Osteoblast (primary cell): ENCODE measurements at places on chromosomes 6 and 20.

GRCh38 chr6:18707714-18708439 lies 320.7 kb downstream of the RNF144B start:
- no peaks in the 10 kb centered on the region for H3K36me3 ChIP-seq
- no peak for DNase-seq
- H3K4me1 ChIP-seq = no peaks in the 10 kb centered on the region
- no peaks in the 10 kb centered on the region for H3K27me3 ChIP-seq
- H3K4me3 ChIP-seq = no peak overlapping the region
- H3K27ac ChIP-seq = no peak overlapping the region

DNA sequence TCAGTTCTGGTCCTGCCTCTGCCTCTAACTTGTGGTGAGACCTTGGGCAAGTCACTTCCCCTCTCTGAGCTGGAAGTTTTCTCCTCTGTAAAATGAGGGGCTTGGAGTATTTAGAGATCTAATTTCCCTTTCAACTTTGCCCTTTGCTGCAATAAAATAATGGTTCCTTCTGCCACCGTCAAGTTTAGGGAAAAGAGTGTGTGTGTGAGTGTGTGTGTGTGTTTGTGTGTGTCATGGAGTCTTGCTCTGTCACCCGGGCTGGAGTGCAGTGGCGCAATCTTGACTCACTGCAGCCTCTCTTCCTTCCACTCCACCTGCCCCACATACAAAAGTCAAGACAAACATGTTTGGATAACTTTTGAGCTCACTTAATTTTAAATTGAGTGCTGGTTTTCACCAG lies 39.2 kb upstream of the PIM1 start:
- H3K27me3 ChIP-seq = no peaks in the 10 kb centered on the region
- DNase-seq = no peak
- peaks cover 47% of the 10 kb centered on the region for H3K4me1 ChIP-seq
- H3K27ac ChIP-seq = no peak overlapping the region

DNA sequence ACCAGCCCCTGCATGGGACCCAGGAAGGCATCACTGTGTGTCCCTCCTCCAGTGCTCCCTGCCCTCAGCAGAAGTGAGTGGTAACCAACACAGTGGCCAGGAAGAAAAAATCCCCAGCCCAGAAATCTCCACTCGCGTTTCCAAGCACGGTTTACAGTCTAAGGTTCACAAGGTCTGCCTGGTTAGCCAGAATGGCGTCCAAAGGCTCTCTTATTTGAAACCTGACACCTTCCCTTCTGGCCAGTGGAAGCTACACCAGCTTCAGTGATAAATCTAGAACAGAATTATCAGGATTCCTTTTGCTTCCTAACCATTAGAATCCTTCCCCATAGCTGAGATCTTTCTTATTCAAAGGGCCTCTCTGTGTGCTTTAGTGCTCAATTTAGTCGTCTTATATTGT lies 9.2 kb downstream of the LY86 start:
- no peaks in the 10 kb centered on the region for H3K36me3 ChIP-seq
- no peak overlapping the region for H3K27ac ChIP-seq
- H3K4me1 ChIP-seq = no peaks in the 10 kb centered on the region
- no peak overlapping the region for H3K4me3 ChIP-seq
- DNase-seq = no peak

DNA sequence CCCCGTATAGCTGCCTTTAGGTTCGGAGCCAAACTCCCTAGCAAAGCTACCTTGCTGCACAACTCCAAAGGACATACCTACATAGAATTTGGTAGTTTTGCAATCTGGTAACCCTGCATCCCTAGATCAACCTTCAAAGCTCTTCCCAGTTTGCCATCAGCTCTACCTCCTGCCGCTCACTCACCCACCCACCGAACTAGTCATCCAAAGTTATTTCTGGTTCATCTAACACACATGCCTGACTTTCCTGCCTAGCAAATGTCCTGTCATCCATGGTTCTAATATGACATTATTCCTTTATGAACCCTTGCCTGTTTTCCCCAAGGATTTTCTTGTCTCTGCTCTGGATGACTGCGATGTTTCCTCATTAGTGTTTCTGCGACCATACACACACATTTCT lies 21.6 kb downstream of the SPAG4 start:
- no peak overlapping the region for H3K27ac ChIP-seq
- peaks cover 8% of the 10 kb centered on the region for H3K4me1 ChIP-seq
- DNase-seq = no peak
- H3K27me3 ChIP-seq = no peaks in the 10 kb centered on the region
- H3K36me3 ChIP-seq = peaks cover 3% of the 10 kb centered on the region
- H3K4me3 ChIP-seq = no peak overlapping the region

- H3K27me3 ChIP-seq = no peaks in the 10 kb centered on the region
- no peaks in the 10 kb centered on the region for H3K36me3 ChIP-seq
- no peak for DNase-seq
These were observed 108.4 kb downstream of the ARID1B start for GRCh38 chr6:156885562-156885961.

DNA sequence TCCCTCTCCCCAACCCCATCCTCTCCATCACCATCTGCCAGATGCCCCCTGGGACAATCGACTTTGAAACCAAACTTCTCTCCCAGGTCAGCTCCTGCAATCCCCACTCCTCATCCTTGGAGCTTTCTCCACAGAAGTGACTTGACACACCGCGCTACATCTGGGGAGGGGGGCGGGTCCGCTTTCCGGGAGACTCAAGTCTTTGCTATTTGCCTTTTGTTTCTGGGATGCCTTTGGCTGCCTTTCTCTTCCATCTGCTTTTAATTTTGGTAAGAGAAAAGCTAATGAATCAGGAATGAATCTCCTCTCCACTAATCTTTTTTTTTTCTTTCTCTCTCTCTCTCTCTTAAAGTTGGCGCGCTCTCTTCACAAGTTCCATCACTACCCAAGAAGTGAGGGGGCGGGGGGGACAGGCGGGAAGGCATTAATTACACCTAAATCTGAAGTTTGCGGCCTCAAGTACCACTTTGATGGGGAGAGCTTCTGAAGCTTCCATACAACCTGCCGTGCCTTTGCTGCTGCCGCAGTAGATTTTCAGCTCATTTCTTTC lies 664 bp upstream of the TPBG start:
- H3K4me3 ChIP-seq = peak overlapping the region; percentile 78
- H3K27ac ChIP-seq = peak overlapping the region; percentile 96
- no peaks in the 10 kb centered on the region for H3K27me3 ChIP-seq
- H3K36me3 ChIP-seq = peaks cover 18% of the 10 kb centered on the region
- peaks cover 20% of the 10 kb centered on the region for H3K4me1 ChIP-seq

GRCh38 chr6:117165911-117166499 lies 99.4 kb upstream of the VGLL2 start:
- no peaks in the 10 kb centered on the region for H3K4me1 ChIP-seq
- no peak overlapping the region for H3K4me3 ChIP-seq
- H3K27ac ChIP-seq = no peak overlapping the region
- no peaks in the 10 kb centered on the region for H3K27me3 ChIP-seq
- H3K36me3 ChIP-seq = no peaks in the 10 kb centered on the region

- no peak for DNase-seq
- no peaks in the 10 kb centered on the region for H3K36me3 ChIP-seq
- no peak overlapping the region for H3K4me3 ChIP-seq
These were observed 73.0 kb downstream of the PERP start for GRCh38 chr6:138034229-138034628.

DNA sequence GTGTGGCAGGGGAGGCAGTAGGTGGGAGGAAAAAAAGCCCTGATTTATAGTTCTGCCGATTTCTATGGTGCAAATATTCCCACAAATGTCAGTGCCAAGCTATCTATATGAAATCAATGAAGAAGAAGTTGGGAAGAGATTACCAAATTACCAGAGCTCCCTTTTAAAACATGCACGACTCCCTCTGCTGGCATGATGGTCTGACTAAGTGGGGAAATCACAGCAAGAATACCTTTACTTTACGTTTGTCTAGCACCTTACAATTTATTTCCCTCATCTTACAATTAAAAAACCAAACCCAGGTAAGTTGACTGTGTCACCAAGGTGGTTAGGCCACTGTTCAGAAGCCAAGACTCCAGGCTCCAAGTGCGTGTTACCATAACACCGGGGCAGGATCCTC lies 55.6 kb downstream of the AGPAT4 start:
- no peak for DNase-seq
- no peaks in the 10 kb centered on the region for H3K36me3 ChIP-seq
- H3K27me3 ChIP-seq = no peaks in the 10 kb centered on the region

DNA sequence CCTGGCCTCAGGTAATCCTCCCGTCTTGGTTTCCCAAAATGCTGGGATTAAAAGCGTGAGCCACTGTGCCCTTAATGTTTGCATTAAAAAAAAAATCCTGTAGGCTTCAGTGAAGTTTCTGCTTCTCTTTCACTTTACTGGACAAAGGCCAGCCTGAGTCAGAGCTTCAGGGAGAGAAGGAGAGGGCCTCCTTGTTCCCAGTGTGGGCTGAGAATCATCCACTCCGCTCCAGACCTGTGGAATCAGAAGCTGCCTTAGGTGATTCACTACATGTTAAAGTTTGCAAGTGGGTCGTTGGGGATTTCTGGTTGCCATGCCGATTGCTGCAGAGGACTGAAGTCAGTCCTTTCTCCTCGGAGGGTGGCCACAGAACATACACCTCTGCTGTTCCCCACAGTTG lies 113.3 kb upstream of the EEF1E1 start:
- H3K4me3 ChIP-seq = no peak overlapping the region
- peak; percentile 82 for DNase-seq
- H3K4me1 ChIP-seq = peaks cover 19% of the 10 kb centered on the region

DNA sequence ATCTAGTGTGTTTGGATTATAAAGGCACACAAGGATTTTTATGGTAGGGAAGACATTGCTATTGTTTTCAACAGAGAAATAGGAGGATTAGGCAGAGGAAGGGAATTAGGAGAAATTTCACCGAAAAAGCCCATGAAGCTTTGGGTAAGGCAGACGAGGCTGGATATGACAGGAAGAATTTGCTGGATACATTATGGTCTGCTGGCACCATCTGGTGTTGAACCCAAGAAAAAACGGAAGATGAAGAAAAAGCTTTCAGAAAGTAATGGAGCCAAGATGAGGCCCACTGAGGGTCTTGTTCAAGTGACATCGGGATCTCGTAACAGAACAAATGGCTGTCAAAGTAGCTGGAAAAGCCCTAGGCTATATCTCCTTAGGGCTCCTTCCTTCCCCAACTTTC lies 56.5 kb downstream of the OR2J2 start:
- DNase-seq = no peak
- H3K4me1 ChIP-seq = no peaks in the 10 kb centered on the region
- no peak overlapping the region for H3K27ac ChIP-seq
- no peak overlapping the region for H3K4me3 ChIP-seq
- H3K36me3 ChIP-seq = no peaks in the 10 kb centered on the region

- peak overlapping the region; percentile 96 for H3K27ac ChIP-seq
- peaks cover 21% of the 10 kb centered on the region for H3K4me1 ChIP-seq
- DNase-seq = peak; percentile 88
These were observed 76.4 kb upstream of the RNF24 start for GRCh38 chr20:4091490-4092479.

GRCh38 chr6:151112130-151112529 lies 127.6 kb upstream of the AKAP12 start:
- H3K4me1 ChIP-seq = no peaks in the 10 kb centered on the region
- no peak overlapping the region for H3K27ac ChIP-seq
- no peaks in the 10 kb centered on the region for H3K36me3 ChIP-seq
- no peak for DNase-seq
- no peaks in the 10 kb centered on the region for H3K27me3 ChIP-seq
- no peak overlapping the region for H3K4me3 ChIP-seq

GRCh38 chr6:31467151-31467550 lies 30.8 kb upstream of the MICB start:
- H3K36me3 ChIP-seq = no peaks in the 10 kb centered on the region
- peaks cover 12% of the 10 kb centered on the region for H3K4me1 ChIP-seq
- H3K4me3 ChIP-seq = no peak overlapping the region
- peaks cover 6% of the 10 kb centered on the region for H3K27me3 ChIP-seq

- peaks cover 4% of the 10 kb centered on the region for H3K27me3 ChIP-seq
- no peak overlapping the region for H3K4me3 ChIP-seq
- no peak for DNase-seq
- no peaks in the 10 kb centered on the region for H3K36me3 ChIP-seq
- no peak overlapping the region for H3K27ac ChIP-seq
- H3K4me1 ChIP-seq = no peaks in the 10 kb centered on the region
These were observed 11.3 kb upstream of the SRSF6 start for GRCh38 chr20:43446361-43446879.

GRCh38 chr6:34630040-34630439 lies 66.5 kb downstream of the ILRUN start:
- peak overlapping the region; percentile 76 for H3K27ac ChIP-seq
- peak; percentile 78 for DNase-seq
- H3K36me3 ChIP-seq = no peaks in the 10 kb centered on the region
- H3K27me3 ChIP-seq = no peaks in the 10 kb centered on the region

- no peaks in the 10 kb centered on the region for H3K4me1 ChIP-seq
- no peak for DNase-seq
- H3K27ac ChIP-seq = no peak overlapping the region
- no peaks in the 10 kb centered on the region for H3K36me3 ChIP-seq
- H3K4me3 ChIP-seq = no peak overlapping the region
- H3K27me3 ChIP-seq = no peaks in the 10 kb centered on the region
These were observed 382.0 kb downstream of the CDH26 start for GRCh38 chr20:60340232-60340631.

DNA sequence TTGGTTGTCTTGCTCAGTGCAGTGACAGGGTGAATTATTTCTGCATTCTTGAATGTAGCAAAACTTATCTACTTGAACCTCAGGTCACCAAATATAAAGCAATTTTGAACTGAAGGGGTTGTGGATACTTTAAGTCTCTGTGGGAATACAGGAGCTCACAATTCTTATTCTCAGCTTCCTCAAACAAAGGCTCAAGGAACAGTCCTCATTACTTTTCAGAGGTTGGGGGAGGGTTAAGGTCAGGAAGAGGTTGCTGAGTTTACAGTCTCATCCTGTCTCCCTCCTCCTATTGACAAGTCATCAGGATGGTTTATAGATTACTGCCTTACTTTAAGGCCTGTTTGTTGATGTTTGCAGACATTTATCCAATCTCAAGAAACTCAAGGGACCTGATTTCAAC lies 143.6 kb upstream of the SPACA1 start:
- H3K27ac ChIP-seq = no peak overlapping the region
- no peak overlapping the region for H3K4me3 ChIP-seq
- peaks cover 16% of the 10 kb centered on the region for H3K27me3 ChIP-seq
- H3K4me1 ChIP-seq = peaks cover 37% of the 10 kb centered on the region
- no peak for DNase-seq

- no peaks in the 10 kb centered on the region for H3K36me3 ChIP-seq
- no peak overlapping the region for H3K27ac ChIP-seq
- peaks cover 10% of the 10 kb centered on the region for H3K27me3 ChIP-seq
- no peak for DNase-seq
These were observed 13.4 kb upstream of the MRGBP start for GRCh38 chr20:62782893-62783278.

DNA sequence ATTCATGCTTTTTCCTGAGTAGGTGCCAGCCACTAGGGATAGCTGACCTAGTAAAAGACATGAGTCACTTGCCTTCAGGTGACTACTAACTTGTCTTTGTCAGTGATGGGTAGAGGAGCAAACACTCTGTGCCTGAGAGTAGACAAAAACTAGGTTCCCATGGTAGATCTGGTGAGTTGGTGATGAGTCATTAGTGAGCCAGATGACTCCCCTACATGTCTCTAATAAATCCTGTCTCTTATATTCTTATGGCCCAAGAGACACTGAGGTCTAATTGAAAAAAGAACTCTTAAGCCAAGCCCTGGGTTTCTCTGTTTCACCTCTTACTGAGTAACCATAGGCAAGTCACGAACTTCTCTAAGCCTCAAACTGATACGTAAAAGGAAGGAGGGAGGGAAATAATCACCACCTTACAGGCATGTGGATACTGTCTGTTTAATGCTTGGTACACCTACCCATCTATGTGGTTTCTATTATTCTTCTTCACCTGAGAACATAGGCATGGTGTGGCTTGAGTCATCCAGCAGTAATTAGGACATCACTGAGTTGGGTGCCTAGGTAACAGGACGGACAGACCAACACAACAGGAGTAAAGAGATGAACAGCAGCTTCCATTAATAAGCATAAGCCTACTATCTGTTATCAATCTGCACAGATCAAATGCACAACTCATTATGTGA lies 20.3 kb downstream of the TTPAL start:
- peaks cover 66% of the 10 kb centered on the region for H3K4me1 ChIP-seq
- H3K36me3 ChIP-seq = peaks cover 63% of the 10 kb centered on the region
- peak overlapping the region; percentile 100 for H3K27ac ChIP-seq
- H3K27me3 ChIP-seq = no peaks in the 10 kb centered on the region
